Posterior vena cava (tissue), 2 donors: ENCODE measurements at places on chromosomes 6 and 20. TPM values are rescaled to one million over a fixed set of nuclear protein-coding genes. Genes with fewer than 3 reads are reported as not detected.

VGLL2 gene
- not detected for total RNA-seq

SLC17A2 gene
- not detected for total RNA-seq

SLC25A27 gene
- 14.9 TPM for total RNA-seq

SLC32A1 gene
- total RNA-seq, result not detected

LPA gene
- total RNA-seq, result not detected

PACSIN1 gene
- 0.09 TPM for total RNA-seq

OR5V1 gene
- total RNA-seq, result not detected

C6orf15 gene
- total RNA-seq, result not detected

EFCAB8 gene
- 0.81 TPM for total RNA-seq

PTGIS gene
- total RNA-seq, result 447 TPM

GLO1 gene
- 40.3 TPM for total RNA-seq

SMPDL3A gene
- 6.1 TPM for total RNA-seq

UNC5CL gene
- total RNA-seq, result 0.42 TPM

KCNK15 gene
- 4.1 TPM for total RNA-seq

HRH3 gene
- not detected for total RNA-seq

SLC22A16 gene
- total RNA-seq, result 1.00 TPM

AVP gene
- total RNA-seq, result not detected

HLA-G gene
- not detected for total RNA-seq

SH3BGRL2 gene
- 14.0 TPM for total RNA-seq

FAM229B gene
- total RNA-seq, result 29.6 TPM

ZNF334 gene
- total RNA-seq, result 3.1 TPM

SLC17A9 gene
- 16.3 TPM for total RNA-seq

SOBP gene
- total RNA-seq, result 18.7 TPM

SPATA25 gene
- total RNA-seq, result 9.6 TPM

SRMS gene
- total RNA-seq, result not detected

OGFR gene
- total RNA-seq, result 29.4 TPM

UST gene
- 15.2 TPM for total RNA-seq
